Heart left ventricle (tissue), 16 donors: ENCODE measurements at places on chromosomes 16 and 17. TPM values are rescaled to one million over a fixed set of nuclear protein-coding genes. Genes with fewer than 3 reads are reported as not detected.

GRCh38 chr17:40563220-40564052 lies 1.8 kb downstream of the CCR7 start:
- DNase-seq, result no peak

MMP25 gene
- total RNA-seq, result 1.0 TPM

HSPB9 gene
- not detected for total RNA-seq

DNA sequence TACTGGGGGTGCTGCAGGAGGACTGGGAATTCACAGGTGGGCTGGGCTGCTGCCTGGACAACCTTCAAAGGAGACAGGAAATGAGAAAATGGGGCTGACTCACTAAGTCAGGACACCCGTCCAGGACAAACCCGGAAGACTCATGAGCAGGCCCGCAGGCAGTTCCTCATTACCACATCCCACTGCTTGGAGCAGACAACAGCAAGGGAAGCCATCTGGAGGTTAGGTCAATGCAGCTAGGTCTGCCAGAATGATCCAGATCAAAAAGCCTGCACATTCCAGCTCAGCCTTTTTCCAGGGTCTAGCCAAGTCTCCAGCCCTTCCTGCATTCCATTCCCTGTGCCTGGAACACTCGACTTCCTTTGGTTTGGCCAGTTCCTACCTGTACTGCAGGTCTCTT lies 536.5 kb upstream of the CDH11 start:
- DNase-seq, result no peak
